Testis (tissue), 5 donors: ENCODE measurements at places on chromosomes 12 and 14.
A peak's percentile ranks its signal among the peaks of the same experiment; 100 is the strongest.

GRCh38 chr12:127459687-127460086 lies 807.3 kb upstream of the TMEM132C start:
- peak; percentile 76 for DNase-seq

- DNase-seq, result peak; percentile 47
Observed at GRCh38 chr12:103839103-103839502, 1.9 kb downstream of the NT5DC3 start.

- DNase-seq, result no peak
Observed at GRCh38 chr14:64644629-64645028, 59.6 kb upstream of the PLEKHG3 start.

DNA sequence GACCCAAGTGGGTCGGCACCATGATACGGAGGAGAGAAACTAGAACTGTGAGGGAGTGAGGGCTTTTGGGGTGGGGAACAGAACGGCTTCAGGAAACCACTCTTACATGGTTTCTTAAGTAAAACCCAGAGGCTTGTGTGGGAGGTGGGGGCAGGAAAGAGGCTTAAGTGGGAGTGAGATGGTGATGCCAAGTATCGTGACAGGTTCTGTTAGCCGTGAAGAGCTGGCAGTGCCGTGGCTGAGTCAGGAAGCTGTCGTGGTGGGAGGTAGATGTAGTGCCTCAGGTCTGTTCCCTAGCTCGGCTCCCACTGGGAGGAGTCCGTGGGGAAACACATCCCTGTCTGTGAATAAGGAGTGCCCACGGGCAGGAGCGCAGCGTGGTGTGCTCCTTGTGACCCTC lies 185.8 kb upstream of the FKBP4 start:
- no peak for DNase-seq

GRCh38 chr12:82015623-82016347 lies 256.6 kb upstream of the PPFIA2 start:
- no peak for DNase-seq

GRCh38 chr12:131831635-131832041 lies 3.4 kb downstream of the MMP17 start:
- no peak for DNase-seq
